Activated naive CD4-positive, alpha-beta T cell treated with anti-CD3 and anti-CD28 coated beads, Interleukin-2, amount 10 ng/mL, durations not matched to agents 5 hours and 36 hours (primary cell): ENCODE measurements at places on chromosomes 1 and 21. TPM values are rescaled to one million over a fixed set of nuclear protein-coding genes. Genes with fewer than 3 reads are reported as not detected.

Gene ZMPSTE24
- total RNA-seq, result 20.6 TPM

Gene ECM1
- total RNA-seq, result 0.88 TPM

Gene LCE2A
- not detected for total RNA-seq

Gene NEXN
- total RNA-seq, result 2.0 TPM

Gene RGS18
- total RNA-seq, result not detected

Gene CLIC6
- not detected for total RNA-seq

Gene CD52
- total RNA-seq, result 1,791 TPM

Gene VWA5B1
- total RNA-seq, result 0.05 TPM

Gene TRAF3IP3
- total RNA-seq, result 463 TPM

Gene PADI4
- total RNA-seq, result 0.65 TPM

Gene LRRC53
- not detected for total RNA-seq

Gene CYYR1
- total RNA-seq, result not detected

Gene STYXL2
- total RNA-seq, result not detected

Gene CLDN17
- not detected for total RNA-seq

Gene ERG
- not detected for total RNA-seq

Gene LCE1D
- total RNA-seq, result not detected

Gene MACO1
- 23.3 TPM for total RNA-seq

Gene NT5C1A
- total RNA-seq, result not detected

Gene TMEM240
- 0.45 TPM for total RNA-seq

Gene CFAP57
- not detected for total RNA-seq

Gene RAB3B
- 0.08 TPM for total RNA-seq

Gene CELA2B
- total RNA-seq, result not detected

Gene HDGF
- 182 TPM for total RNA-seq

Gene AIRE
- total RNA-seq, result not detected

Gene INKA2
- total RNA-seq, result 2.2 TPM

Gene LYPD8
- not detected for total RNA-seq

Gene LMOD1
- not detected for total RNA-seq
